ENCODE measurements at places on chromosomes 3 and 15.

GRCh38 chr3:124281453-124282316, 289.8 kb upstream of the ROPN1 start:
- no peak for DNase-seq

DNA sequence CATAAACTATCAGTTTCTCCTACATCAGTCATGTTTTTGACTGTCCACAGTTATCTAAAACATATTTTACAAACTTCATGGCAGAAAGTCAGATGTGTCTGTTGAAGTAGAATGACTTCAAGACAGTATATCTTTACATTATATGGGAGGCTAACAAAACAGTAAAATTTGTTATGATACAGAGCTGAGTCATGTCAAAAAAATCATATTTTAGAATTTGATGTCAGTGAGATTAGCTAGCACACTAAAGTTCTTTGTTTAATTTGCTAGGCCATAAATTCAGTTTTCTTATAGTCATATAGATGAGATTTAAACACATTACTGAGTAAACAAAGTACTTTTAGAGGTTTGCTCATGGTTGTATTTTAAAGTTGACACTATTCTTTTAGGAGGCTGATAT, 80.3 kb upstream of the IGSF10 start:
- no peak for DNase-seq

DNA sequence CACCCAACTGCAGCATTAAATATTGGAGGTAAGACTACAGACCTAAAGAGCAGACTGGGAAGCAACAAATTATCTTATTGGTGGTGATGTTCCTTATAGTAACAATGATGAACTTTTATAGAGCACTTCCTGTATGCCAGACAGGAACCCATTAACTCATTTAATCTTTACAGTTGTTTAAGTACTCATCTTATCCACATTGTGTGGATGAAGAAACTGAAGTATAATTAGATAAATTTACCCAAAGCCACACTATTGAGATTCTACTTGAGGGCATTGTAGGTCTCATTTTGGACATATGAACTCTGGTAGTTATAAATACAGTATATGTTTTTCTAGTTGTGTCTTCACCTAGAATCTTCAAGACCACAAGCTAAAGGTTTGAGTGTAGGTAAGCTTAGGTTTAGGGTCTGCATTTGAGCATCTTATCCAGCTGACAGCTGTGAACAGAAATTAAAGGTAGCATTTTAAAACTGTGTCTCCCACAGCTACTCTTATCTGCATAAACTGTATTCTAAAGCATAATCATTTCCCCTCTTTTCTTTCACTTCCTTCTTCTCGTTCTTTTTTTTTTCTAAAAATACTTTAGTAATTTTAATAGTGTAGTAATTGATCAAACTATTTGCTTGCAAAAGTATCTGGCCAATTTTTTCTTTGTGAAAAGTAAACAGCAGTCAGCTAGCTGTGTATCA, 138.2 kb downstream of the UBE2E2 start:
- DNase-seq, result no peak

GRCh38 chr3:123120573-123120972, 53.7 kb downstream of the PDIA5 start:
- DNase-seq, result no peak

DNA sequence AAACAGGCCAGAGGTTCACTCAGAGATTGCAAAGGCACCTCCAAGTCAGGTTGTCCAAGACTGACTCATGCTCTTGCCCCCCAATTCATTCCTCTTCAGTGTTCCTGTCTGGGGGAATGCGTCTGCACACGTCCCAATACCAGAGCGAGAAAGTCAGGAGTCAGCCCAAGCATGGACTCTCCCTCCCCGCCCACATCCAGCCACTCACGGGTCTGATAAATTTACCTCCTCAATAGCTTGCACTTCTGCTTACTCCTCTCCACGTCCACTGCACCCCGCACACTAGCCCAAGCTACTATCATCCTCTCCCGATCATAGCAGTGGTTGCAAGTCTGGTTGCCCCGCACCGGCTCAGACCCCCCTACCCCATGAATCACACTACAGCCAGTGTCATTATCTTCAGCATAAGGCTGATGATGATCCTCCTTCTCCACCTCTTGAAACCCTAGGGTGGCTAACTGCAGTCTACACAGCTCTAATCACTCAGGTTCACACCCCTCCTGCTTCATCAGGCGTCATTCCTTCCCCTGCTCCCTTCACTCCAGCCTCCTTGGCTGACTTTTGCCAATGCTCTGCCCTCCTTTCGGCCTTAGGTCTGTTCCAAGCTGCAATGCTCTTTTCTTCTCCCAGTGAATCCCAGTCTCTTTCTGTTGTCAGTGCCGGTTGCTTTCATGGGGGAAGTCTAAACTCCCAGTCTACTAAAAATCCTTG, 27.6 kb upstream of the MYO1E start:
- DNase-seq, result no peak

- DNase-seq, result no peak
These were observed 92.3 kb upstream of the LRIG1 start for GRCh38 chr3:66592927-66593625.

DNA sequence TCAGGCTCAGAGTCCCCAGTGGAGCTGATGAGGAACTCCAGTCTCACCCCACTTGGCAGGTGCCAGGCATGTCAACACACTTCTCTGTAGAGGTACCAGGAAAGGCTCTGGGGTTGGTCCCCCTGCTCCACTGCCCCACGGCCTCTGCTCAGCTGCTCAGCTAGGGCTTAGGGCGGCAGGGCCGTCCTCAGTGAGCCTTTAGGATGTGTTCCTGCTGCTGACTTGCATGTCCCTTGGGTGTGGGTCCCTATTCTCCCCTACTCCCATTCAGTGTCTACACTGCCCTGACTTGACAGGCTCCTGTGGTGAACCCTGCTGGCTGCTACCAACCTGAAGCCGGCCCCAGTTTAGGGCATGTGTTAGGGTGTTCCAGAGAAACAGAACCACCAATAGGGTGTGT, 17.9 kb upstream of the POLG start:
- DNase-seq, result no peak

DNA sequence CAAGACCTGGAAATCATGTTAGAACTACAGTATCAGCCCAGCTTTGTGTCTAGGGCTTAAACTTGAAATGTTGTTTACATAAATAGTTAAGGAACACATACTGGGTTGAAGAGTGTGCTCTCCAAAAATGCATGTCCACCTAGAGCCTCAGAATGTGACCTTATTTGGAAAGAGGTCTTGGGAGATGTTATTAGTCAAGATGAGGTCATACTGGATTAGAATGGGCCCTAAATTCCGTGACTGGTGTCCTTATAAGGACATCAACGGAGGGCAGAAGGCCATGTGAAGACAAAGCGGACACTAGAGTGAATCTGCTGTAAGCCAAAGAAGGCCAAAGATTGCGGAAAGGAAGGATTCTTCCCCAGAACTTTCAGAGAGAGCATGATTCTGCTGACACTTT, 759.2 kb upstream of the CFAP20DC start:
- no peak for DNase-seq

GRCh38 chr3:125087768-125088391, 32.1 kb upstream of the HEG1 start:
- DNase-seq, result no peak

- DNase-seq, result no peak
These were observed 130.1 kb downstream of the RYR3 start for GRCh38 chr15:33440900-33441299.

- DNase-seq, result no peak
These were observed 4.5 kb downstream of the MYD88 start for GRCh38 chr3:38142959-38143358.

DNA sequence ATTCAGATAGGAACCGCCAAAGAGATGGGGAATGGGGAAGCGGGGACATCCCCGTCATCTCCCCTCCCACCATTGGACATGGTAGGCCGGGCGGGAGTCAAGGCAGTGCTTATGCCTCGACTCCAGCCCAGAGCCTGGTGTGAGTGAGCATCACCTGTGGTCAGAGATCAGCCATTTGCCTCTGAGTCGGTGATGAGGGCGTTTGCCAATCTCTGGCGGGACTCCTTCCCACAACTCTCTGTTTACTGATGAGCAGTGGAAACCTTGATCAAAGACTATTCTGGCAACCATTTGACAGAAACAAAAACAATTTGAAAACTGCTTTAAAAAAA, 63.9 kb upstream of the HES1 start:
- no peak for DNase-seq

GRCh38 chr15:99486371-99487336, 79.1 kb upstream of the MEF2A start:
- DNase-seq, result no peak

DNA sequence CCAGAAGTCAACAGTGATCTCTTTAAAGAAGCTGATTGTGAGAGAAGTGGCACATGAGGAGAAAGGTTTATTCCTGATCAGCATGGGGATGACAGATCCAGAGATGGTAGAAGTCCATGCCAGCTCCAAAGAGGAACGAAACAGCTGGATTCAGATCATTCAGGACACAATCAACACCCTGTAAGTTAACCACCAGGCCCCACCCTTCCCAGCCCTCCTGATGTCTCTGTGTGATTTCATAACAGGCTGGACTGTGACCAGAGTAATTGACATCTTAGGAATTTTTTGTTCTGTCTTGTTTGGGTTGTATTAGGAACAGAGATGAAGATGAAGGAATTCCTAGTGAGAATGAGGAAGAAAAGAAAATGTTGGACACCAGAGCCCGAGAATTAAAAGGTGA, 67.7 kb downstream of the KLHL25 start:
- DNase-seq, result no peak

DNA sequence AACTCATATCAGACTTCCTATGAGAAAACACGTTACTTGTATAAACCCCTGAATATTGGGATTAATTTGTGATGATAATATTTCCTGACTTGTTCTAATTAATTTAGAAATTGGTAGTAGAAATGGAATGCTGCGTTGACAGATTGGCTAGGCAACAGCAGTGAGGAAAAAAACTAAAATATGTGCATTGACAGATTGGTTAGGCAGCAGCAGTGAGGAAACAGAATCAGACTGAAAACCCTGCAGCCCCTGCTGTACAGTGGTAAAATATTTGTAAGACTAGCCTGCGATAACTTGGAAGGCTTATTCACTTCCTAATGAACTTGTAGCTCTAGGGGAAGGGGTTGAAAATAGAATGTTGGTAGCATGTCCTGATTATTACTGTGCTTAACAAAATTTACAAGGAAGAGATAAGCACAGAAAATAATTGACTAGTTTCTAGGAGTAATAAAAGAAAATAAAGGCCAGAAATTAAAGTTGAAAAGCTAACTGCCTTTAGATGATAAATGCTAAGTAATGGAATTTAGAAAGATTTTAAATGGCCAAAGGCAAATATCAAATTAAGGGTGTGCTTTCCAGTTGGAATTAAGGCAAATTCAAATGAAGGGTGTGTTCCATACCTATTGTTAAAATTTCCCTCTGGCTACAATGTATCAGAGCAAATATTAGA, 29.9 kb upstream of the IL16 start:
- DNase-seq, result no peak

DNA sequence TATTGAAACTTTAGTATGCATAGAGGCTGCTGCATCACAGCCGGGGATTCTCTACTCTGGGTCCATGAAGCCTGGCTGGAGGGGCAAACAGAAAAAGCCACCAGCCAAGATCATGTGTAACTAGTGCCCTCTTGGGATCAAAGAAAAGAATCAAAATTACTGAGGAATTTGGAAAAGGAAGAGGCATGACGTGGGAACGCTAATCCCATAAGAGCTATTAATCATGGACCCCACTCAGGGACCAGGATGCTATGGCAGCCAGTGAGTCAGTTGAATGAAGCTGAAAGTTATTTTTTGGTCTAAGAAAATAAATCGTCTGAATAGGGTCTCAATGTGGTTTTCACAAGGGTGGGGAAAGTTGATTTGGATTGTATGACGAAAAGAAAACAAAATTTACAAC, 1165.1 kb downstream of the ROBO2 start:
- DNase-seq, result no peak

DNA sequence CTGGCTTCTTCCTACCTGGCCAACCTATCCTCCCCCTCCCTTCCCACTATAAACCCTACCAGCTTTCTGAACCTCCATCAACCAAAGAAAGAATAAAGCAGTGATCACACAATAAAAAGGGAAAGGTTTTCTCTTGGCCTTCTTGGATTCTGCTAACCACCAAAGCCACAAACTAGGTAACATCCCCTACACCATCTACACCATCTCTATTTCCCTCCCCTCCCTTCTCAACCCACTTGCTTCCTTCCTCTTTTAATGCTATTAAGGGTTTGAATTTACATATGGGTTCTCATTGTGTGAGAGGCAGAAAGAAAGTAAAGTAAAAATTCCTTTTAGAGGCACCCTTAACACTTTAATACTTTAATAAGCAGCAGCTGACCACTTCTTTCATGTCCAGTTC, 25.8 kb upstream of the RSL24D1 start:
- no peak for DNase-seq

GRCh38 chr15:45027220-45027619, 4.2 kb downstream of the SORD start:
- no peak for DNase-seq

DNA sequence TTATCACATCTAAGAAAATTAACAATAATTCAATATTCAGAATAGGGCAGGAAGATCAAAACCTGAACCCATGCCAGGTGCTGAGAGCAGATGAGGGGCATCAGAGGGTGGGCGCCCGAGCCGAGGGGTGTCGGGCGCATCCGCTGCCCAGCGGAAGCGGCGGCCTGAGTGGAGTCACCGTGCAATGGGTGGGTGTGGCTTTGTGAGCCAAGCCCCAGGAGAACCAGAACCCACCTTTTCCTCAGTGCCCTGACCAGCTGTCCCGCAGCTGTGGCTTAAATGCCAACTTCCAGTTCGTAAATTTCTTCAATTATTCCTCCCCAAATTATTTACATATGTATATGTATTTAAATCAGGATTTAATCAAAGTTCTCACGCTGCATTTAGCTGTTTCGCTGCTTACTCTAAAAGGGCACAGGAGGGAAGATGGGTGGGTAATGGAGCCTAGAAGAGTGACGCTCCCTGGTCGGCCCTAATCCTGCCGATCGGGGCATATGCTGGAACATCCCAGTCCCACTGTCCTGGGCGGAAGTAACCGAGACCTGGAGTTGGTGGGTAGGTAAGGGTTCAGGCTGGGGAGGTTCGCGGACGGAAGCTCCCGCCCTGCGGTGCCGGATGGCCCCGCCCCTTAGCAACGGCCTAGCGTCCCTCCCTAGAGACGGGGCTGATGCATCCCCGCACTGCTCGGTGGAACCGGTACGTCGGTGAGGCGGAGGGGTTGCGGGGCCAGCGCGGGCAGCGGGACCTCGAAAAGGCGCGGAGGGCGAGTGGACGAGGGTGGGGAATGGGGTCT, 1.3 kb downstream of the DNAH1 start:
- peak; percentile 46 for DNase-seq

DNA sequence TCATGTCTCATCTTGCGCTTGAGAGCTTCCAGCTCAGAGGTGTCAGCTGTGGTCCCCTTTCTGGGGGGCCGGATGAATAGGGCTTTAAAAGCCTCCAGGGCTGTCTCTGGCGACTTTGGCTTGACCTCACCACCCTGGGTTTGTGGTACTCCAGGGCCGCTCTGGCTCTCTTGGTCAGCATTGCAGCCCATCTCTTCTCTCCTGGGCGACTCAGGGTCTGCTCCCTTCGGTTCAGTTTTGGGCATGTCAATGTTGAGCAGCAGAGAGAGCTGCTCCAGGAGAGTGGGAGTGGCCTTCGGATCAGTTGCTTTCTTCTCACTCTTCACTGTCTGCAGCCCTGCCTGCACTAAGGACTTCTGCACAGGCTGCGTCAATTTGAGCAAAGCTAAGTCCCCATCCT, 127.9 kb downstream of the FMN1 start:
- DNase-seq, result no peak

All from stimulated activated CD4-positive, alpha-beta T cell treated with anti-CD3 and anti-CD28 coated beads, Interleukin-12 subunit alpha, Interleukin-12 subunit beta, amount 100 ng/mL, for 48 hours (primary cell).